NCI-H1417 treated with DMSO at 0.1 percent for 48 hours (cell line): ENCODE measurements at places on chromosomes 11 and 22.

- DNase-seq = no peak
Observed at GRCh38 chr11:113888848-113889247, 13.5 kb upstream of the USP28 start.

- DNase-seq = no peak
Observed at GRCh38 chr22:36816636-36817524, at the start of gene PVALB. Gene PVALB (minus strand): TSS chr22:36817035. CDS start chr22:36817005, 30 bp downstream.

- DNase-seq = no peak
Observed at GRCh38 chr11:47264521-47264920, 5.4 kb upstream of the MADD start.

GRCh38 chr22:44848791-44849420, 96.5 kb downstream of the ARHGAP8 start:
- DNase-seq = no peak

- no peak for DNase-seq
Observed at GRCh38 chr11:18145837-18146236, 13.5 kb downstream of the MRGPRX3 start.

GRCh38 chr22:41481925-41482318, 13.0 kb downstream of the ACO2 start:
- no peak for DNase-seq
